ENCODE measurements at places on chromosomes 4 and X.
A peak's percentile ranks its signal among the peaks of the same experiment; 100 is the strongest.

- no peak overlapping the region for H3K4me3 ChIP-seq
- no peak for DNase-seq
- peaks cover 28% of the 10 kb centered on the region for H3K4me1 ChIP-seq
Measured at GRCh38 chr4:121693886-121694285, 2.9 kb downstream of the ANXA5 start.

GRCh38 chr4:111404673-111405072 lies 740.6 kb upstream of the FAM241A start:
- no peaks in the 10 kb centered on the region for H3K27me3 ChIP-seq
- no peaks in the 10 kb centered on the region for H3K36me3 ChIP-seq
- H3K4me3 ChIP-seq, result no peak overlapping the region
- DNase-seq, result no peak
- H3K4me1 ChIP-seq, result no peaks in the 10 kb centered on the region

DNA sequence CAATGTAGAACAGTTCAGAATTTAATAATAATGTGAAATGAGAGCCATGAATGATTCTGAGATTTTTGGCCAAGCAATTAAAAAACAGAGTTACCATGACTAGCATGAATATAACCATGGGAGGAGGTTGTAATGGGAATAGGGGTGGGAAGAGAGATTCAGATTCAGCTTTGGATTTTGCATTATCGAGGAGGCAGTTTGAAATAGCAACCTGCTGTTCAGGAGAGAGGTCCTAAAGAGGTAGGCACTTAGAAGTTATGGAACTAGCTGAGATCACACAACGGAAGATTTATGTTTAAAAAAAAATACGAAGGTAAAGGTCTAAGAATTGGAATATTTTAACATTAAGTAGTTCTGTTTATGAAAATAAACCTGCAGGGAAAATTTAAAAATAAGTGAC lies 124.4 kb upstream of the TECRL start:
- H3K36me3 ChIP-seq, result no peaks in the 10 kb centered on the region
- H3K27ac ChIP-seq, result no peak overlapping the region
- H3K4me1 ChIP-seq, result no peaks in the 10 kb centered on the region
- DNase-seq, result no peak
- H3K27me3 ChIP-seq, result no peaks in the 10 kb centered on the region

DNA sequence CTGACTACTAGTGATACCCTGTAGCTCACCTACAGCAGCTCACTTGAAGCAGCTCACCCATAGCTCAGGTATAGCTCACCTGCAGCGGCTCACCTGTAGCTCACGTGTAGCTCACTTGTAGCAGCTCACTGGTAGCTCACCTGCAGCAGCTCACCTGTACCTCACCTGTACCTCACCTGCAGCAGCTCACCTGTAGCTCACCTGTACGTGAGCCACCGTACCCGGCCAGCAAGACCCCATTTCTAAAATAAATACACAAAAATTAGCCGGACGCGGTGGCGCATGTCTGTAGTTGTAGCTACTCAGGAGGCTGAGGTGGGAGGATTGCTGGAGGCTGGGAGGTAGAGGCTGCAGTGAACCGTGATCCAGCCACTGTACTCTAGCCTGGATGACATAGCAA lies 30.6 kb downstream of the SHOX start:
- H3K27me3 ChIP-seq, result no peaks in the 10 kb centered on the region
- DNase-seq, result no peak
- no peak overlapping the region for H3K4me3 ChIP-seq
- no peaks in the 10 kb centered on the region for H3K36me3 ChIP-seq

DNA sequence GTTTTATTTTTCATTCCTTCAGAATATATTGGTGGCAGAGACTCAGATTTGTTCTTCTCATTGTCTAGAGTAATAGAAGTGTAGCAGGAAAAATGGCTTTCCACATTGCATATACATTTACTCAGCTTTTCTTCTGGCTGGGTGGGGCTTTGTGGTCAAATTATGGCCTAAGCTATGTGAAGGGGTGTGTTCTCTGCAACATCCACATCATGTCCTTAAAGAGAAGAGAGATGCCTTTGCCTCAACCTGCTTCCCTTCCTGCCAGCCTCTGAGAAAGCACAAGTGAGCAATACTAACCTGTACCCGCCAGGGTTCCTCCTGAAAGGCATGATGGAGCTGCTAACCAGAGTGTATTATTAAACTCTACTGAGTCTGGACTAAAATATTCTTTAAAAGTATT lies 695.6 kb upstream of the FAM241A start:
- DNase-seq, result no peak
- H3K4me1 ChIP-seq, result no peaks in the 10 kb centered on the region
- no peaks in the 10 kb centered on the region for H3K27me3 ChIP-seq
- H3K36me3 ChIP-seq, result no peaks in the 10 kb centered on the region
- H3K27ac ChIP-seq, result no peak overlapping the region

- peaks cover 15% of the 10 kb centered on the region for H3K36me3 ChIP-seq
- H3K27me3 ChIP-seq, result peaks cover 8% of the 10 kb centered on the region
- H3K4me1 ChIP-seq, result no peaks in the 10 kb centered on the region
- H3K4me3 ChIP-seq, result no peak overlapping the region
- H3K27ac ChIP-seq, result no peak overlapping the region
Measured at GRCh38 chrX:19924285-19924684, 36.9 kb upstream of the SH3KBP1 start.

- no peak overlapping the region for H3K27ac ChIP-seq
- no peak overlapping the region for H3K4me3 ChIP-seq
- H3K36me3 ChIP-seq, result no peaks in the 10 kb centered on the region
- H3K4me1 ChIP-seq, result peaks cover 39% of the 10 kb centered on the region
- DNase-seq, result peak; percentile 32
- no peaks in the 10 kb centered on the region for H3K27me3 ChIP-seq
Measured at GRCh38 chr4:11469650-11470437, 41.1 kb upstream of the HS3ST1 start.

DNA sequence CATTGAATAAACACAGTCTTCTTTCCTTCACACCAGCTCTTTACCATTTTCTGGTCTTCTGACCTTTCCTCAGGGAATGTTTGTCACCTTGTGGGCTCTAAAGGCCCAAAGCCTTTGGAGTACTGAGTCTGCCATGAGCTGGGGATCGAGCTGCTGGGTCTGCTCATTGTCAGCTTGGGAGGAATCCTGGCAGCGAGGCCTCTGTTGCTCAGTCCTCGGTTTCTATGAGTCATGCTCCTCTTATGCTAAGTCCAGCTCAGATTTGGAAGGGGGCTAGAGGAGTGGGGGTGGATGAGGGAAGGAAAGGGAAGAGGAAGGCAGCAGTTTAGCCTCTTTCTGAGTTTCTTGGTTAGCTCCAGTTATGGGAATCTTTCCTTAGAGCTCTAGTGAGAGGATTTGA lies 31.1 kb downstream of the NHSL2 start:
- H3K36me3 ChIP-seq, result no peaks in the 10 kb centered on the region
- no peak overlapping the region for H3K27ac ChIP-seq
- no peak overlapping the region for H3K4me3 ChIP-seq

DNA sequence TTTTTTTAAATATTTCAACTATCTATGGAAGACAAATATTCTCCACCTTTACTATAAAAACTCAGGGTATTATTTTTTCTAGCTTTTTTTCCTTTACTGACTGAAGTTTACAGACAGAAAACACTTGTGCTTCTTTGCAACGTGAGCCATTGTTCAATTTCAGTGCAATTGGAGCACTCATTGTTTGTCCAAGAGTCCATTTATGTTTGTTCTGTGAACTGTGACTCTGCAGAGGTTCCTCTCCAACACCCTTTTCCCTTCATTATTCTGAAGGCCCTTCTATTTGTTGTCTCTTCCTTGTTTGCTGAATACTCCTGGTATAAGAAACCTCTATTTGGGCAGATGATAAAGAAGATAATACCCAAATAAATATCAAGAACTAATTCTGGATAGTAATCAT lies 37.4 kb downstream of the DAPP1 start:
- peaks cover 67% of the 10 kb centered on the region for H3K36me3 ChIP-seq
- no peaks in the 10 kb centered on the region for H3K27me3 ChIP-seq
- H3K27ac ChIP-seq, result no peak overlapping the region
- no peak for DNase-seq
- H3K4me1 ChIP-seq, result peaks cover 84% of the 10 kb centered on the region
- no peak overlapping the region for H3K4me3 ChIP-seq

- peak overlapping the region; percentile 73 for H3K4me3 ChIP-seq
- H3K27ac ChIP-seq, result peak overlapping the region; percentile 77
- DNase-seq, result no peak
- H3K36me3 ChIP-seq, result no peaks in the 10 kb centered on the region
- H3K27me3 ChIP-seq, result peaks cover 18% of the 10 kb centered on the region
Measured at GRCh38 chrX:150366951-150367545, 3.9 kb downstream of the MAMLD1 start.

DNA sequence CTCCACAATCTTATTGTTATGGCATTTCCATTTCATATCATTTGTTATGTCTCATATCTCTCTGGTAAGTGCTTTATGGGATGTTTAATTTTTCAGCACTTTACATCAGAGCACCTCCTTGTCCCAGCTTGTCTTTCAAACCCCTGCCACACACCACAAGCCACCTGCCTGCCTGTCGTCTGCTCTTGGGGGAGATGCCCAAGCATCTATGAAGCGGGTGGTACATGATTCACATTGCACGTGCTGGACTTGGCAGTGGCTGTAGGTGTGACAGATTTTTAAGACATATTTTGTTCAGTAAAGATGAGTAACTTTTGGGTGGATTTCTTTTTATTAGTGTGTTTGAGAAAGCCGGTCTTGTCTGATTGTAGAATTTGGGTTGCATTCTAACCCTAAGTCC lies 14.2 kb upstream of the SPATA4 start:
- no peak for DNase-seq
- peaks cover 53% of the 10 kb centered on the region for H3K27me3 ChIP-seq
- H3K27ac ChIP-seq, result no peak overlapping the region
- H3K4me1 ChIP-seq, result no peaks in the 10 kb centered on the region
- H3K4me3 ChIP-seq, result no peak overlapping the region

DNA sequence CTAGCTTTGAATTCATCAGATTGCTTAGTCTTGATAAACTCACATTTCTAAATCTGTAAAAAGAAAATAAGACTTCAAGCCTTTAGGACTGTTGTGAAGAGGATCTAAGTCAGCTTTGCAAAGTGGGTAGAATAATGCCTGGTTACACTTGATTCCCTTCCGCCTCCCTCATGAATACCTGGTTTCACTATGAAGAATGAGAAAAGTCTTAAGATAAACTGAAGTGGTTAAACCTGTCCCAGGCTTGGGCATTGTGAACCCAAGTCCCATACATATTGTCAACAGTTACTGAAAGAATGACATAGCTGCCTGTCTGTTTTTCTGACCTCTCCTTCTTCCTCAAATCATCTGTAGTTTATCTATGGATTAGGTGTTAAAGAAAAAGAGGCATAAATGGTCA lies 16.7 kb upstream of the GBA3 start:
- no peaks in the 10 kb centered on the region for H3K27me3 ChIP-seq
- H3K4me1 ChIP-seq, result peaks cover 59% of the 10 kb centered on the region
- DNase-seq, result no peak
- H3K4me3 ChIP-seq, result no peak overlapping the region

- H3K36me3 ChIP-seq, result peaks cover 60% of the 10 kb centered on the region
- H3K27ac ChIP-seq, result no peak overlapping the region
- no peak for DNase-seq
- H3K27me3 ChIP-seq, result no peaks in the 10 kb centered on the region
- no peak overlapping the region for H3K4me3 ChIP-seq
Measured at GRCh38 chr4:118823471-118823870, 12.5 kb downstream of the SEC24D start.

- DNase-seq, result no peak
- H3K36me3 ChIP-seq, result peaks cover 16% of the 10 kb centered on the region
- no peaks in the 10 kb centered on the region for H3K4me1 ChIP-seq
- H3K27me3 ChIP-seq, result peaks cover 17% of the 10 kb centered on the region
Measured at GRCh38 chrX:24877854-24878650, 137.7 kb downstream of the ARX start.

DNA sequence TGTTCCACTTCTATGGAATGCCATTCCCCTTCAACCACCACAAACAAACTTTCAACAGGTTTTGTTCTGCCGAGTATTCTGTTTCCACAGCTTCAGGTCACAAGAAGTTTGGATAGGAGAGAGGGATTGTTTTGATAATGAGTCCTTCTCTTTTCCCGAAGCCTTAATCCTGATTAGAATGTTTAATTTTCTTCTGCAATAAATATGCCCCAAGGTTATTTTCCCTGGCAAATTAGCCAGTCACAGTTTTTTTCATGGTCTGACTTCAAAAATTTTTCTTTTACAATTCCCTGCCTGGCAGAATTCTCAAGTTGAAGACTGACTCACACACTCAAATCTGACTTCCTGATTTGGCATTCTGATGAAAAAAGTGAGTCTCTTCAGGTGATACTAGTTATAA lies 33.1 kb upstream of the EDNRA start:
- H3K36me3 ChIP-seq, result no peaks in the 10 kb centered on the region
- H3K27me3 ChIP-seq, result no peaks in the 10 kb centered on the region
- H3K27ac ChIP-seq, result no peak overlapping the region

GRCh38 chr4:155657169-155657568 lies 9.5 kb upstream of the GUCY1A1 start:
- H3K36me3 ChIP-seq, result no peaks in the 10 kb centered on the region
- no peaks in the 10 kb centered on the region for H3K4me1 ChIP-seq
- no peak for DNase-seq
- H3K27ac ChIP-seq, result no peak overlapping the region
- no peak overlapping the region for H3K4me3 ChIP-seq

GRCh38 chr4:10670321-10670720 lies 14.2 kb downstream of the CLNK start:
- no peak overlapping the region for H3K27ac ChIP-seq
- DNase-seq, result no peak
- H3K27me3 ChIP-seq, result no peaks in the 10 kb centered on the region

GRCh38 chr4:188307591-188307990 lies 168.3 kb downstream of the TRIML1 start:
- no peaks in the 10 kb centered on the region for H3K4me1 ChIP-seq
- DNase-seq, result no peak
- no peak overlapping the region for H3K27ac ChIP-seq

DNA sequence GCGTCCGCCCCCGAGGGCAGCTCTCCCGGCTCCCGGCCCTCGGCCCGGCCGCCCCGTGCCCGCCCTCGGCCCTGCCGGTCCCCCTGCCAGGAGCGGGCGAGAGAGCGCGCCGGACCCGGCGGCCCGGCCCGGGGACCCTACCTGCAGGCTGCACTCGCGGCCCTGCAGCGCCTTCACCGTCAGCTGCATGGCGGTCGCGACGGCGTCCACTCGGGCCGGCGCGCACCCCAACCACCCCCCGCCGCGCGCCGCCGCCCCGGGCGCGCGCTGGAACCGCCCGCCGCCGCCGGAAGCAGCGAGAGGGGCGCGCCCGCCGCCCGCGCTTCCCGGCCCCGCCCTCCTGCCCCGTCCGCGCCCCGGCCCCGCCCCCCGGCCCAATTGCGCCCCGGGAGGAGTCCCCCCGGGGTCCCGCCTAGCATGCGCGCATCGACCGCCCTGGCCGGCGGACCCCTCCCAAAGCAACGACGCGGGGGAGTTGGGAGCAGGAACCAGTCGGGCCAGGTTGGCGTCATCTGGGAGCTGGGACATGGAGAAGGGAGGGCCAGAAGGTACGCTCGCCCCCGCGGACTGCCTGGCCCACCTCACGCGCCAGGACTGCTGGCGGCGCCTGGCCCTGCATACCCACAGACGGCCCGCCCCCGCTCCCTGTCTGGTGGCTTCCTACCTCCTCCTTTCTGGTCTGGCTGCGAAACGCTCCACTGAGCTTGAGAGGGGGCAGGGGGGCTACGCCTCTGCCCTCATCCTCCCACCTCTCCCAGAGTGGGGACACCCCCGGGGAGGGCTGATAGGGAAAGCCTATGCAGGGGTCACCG lies at the start of gene UBL4A:
TSS of gene UBL4A (minus strand) at position 220 of the 812 bp plus-strand sequence. CDS start at position 189, 31 bp downstream.
- H3K4me1 ChIP-seq, result peaks cover 42% of the 10 kb centered on the region
- H3K27me3 ChIP-seq, result peaks cover 17% of the 10 kb centered on the region
- peak within 1 kb of the TSS; percentile 85 for H3K27ac ChIP-seq
- H3K4me3 ChIP-seq, result peak within 1 kb of the TSS; percentile 78

GRCh38 chrX:28709421-28709820 lies 122.2 kb downstream of the IL1RAPL1 start:
- H3K4me1 ChIP-seq, result no peaks in the 10 kb centered on the region
- no peak overlapping the region for H3K4me3 ChIP-seq
- DNase-seq, result no peak
- no peaks in the 10 kb centered on the region for H3K36me3 ChIP-seq
- H3K27ac ChIP-seq, result no peak overlapping the region
- no peaks in the 10 kb centered on the region for H3K27me3 ChIP-seq
